Smooth muscle cell of bladder (primary cell): ENCODE measurements at places on chromosomes 12 and 14. TPM values are rescaled to one million over a fixed set of nuclear protein-coding genes. Genes with fewer than 3 reads are reported as not detected.

Gene CABP1
- total RNA-seq, result 2.0 and 2.1 TPM in 2 replicates

Gene AICDA
- total RNA-seq, result not detected in 2 replicates

Gene LHX5
- not detected in 2 replicates for total RNA-seq

Gene PTGDR
- under 0.01 TPM in 1 of 2 replicates, not detected in the other for total RNA-seq

Gene ALDH6A1
- total RNA-seq, result 57.0 and 57.3 TPM in 2 replicates

Gene DEGS2
- under 0.01 and 0.46 TPM in 2 replicates for total RNA-seq

Gene LRRC10
- under 0.01 TPM in 1 of 2 replicates, not detected in the other for total RNA-seq

Gene SIX1
- 1.8 and 2.8 TPM in 2 replicates for total RNA-seq

Gene OTUB2
- 0.85 and 0.92 TPM in 2 replicates for total RNA-seq

Gene OR4E2
- not detected in 2 replicates for total RNA-seq

Gene TAS2R7
- not detected in 2 replicates for total RNA-seq

Gene CLEC2D
- total RNA-seq, result 1.4 and 1.8 TPM in 2 replicates

Gene KCNH3
- total RNA-seq, result under 0.01 and 0.09 TPM in 2 replicates

Gene NUDT14
- 10.7 and 12.8 TPM in 2 replicates for total RNA-seq

Gene B3GNT4
- under 0.01 and 0.09 TPM in 2 replicates for total RNA-seq

Gene SRRM4
- total RNA-seq, result under 0.01 TPM in 2 replicates

Gene SOAT2
- 0.09 TPM in 1 of 2 replicates, not detected in the other for total RNA-seq

Gene EML5
- total RNA-seq, result under 0.01 TPM in 2 replicates

Gene C1QL4
- under 0.01 TPM in 1 of 2 replicates, not detected in the other for total RNA-seq

Gene TCL1B
- not detected in 2 replicates for total RNA-seq

Gene SDSL
- total RNA-seq, result 17.5 and 18.3 TPM in 2 replicates

Gene C12orf42
- total RNA-seq, result not detected in 2 replicates

Gene ACOT6
- not detected in 2 replicates for total RNA-seq

Gene PLA2G1B
- total RNA-seq, result not detected in 2 replicates
